Putamen (tissue), 1 donor: ENCODE measurements at places on chromosomes 1 and 21.

- DNase-seq = no peak
Observed at GRCh38 chr1:37926038-37926924, 20.6 kb downstream of the INPP5B start.

GRCh38 chr21:31111093-31111492 is 72.8 kb upstream of the KRTAP19-8 start:
- DNase-seq = no peak

GRCh38 chr1:94713472-94714141 is 106.5 kb upstream of the SLC44A3 start:
- DNase-seq = peak; percentile 24

GRCh38 chr1:92927870-92928269 is 33.4 kb downstream of the DIPK1A start:
- DNase-seq = no peak

- DNase-seq = no peak
Observed at GRCh38 chr1:206831650-206832049, 33.8 kb upstream of the IL20 start.

GRCh38 chr1:239428120-239428710 is 41.8 kb downstream of the CHRM3 start:
- DNase-seq = no peak

- no peak for DNase-seq
Observed at GRCh38 chr1:116698244-116698595, 30.7 kb upstream of the IGSF3 start.

DNA sequence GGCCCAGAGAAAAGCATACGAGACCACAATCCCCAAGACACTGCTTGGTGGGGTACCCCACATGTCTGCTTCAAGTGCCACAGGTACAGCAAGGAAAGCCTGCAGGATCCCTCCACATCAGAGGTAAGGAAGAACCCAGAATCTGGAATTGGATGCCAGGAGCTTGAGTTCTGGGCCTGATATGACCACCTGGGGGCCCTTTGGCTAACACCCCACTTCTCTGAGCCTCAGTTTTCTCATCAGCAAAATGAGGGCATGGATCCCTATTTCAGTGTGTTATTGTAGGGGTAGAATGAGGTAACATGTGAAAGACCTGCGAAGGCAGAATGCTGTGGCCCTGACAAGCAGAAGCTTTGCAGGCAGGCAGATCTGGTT is 24.5 kb downstream of the NAV1 start:
- no peak for DNase-seq

GRCh38 chr1:46188295-46189030 is 9.8 kb downstream of the POMGNT1 start:
- DNase-seq = no peak

GRCh38 chr21:42218836-42219605 is at the start of gene ABCG1:
TSS of gene ABCG1 (plus strand) at chr21:42219140. CDS start at chr21:42219263, 123 bp downstream.
- DNase-seq = peak; percentile 56

DNA sequence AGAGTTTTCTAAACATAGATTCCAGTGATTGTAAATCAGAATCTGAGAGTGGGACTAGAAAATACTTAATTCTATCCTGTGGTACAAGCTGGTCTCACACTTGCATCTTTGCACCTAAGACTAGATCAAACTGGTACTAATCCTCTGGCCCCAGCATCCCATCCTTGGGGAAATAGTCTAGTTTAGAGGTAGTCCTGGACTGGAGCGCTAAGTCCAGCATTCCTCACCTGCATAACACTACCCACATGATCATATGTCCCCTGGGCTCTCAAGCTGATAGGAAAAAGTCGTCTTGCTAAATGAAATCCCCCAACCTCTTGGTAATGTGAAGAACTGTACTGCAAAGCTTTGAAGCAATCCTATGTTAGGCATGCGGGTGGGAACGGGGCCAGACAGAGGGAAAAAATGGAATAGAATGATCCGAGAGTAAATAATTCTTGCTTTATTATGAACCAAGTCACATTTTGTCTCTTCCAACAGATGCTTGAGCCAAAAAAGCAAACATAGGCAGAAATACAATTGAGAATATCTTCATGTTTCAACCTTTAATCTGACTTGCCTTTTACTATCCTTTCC is 4.8 kb downstream of the COX20 start:
- DNase-seq = no peak

- DNase-seq = peak; percentile 19
Observed at GRCh38 chr1:244862354-244862698, 2.0 kb downstream of the HNRNPU start.

- no peak for DNase-seq
Observed at GRCh38 chr1:109120356-109120755, 6.4 kb downstream of the ELAPOR1 start.

DNA sequence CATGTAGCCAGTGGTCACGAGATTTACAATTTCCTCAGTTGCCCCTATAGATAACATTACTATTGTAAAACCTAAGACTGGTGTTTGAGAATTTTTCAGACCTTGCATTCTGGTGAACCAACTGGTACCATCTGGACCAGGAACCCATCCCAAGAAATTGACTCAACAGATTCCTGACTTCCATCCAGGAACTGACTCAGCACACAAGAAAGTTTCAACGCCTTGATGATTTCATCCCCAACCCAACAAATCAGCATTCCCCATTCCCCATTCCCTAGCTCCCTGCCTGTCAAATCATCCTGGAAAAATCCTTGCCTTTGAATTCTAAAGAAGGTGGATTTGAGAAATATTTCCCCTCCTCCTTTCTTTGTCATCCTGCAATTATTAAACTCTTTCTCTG is 529.8 kb upstream of the PRMT6 start:
- DNase-seq = no peak

DNA sequence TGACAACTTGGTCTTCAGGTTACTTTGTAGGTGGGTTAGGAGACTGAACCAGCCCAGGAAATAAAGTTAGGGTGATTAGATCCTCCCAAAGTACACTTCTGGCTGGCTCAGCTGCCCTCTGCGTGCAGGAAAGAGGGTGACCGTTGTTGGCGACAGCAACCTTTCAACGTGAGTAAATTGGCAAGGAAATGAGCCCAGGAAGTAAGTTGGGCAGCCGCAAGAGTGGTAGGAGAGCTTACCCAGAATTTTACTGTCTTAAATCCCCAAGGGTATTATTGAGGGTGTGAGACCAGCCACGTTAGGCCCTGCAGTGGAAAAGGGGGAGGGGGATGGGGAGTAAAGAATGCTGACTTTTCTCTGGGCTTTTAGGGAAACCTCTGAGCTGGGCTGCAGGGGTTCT is 1.6 kb downstream of the TENT5C start:
- no peak for DNase-seq

DNA sequence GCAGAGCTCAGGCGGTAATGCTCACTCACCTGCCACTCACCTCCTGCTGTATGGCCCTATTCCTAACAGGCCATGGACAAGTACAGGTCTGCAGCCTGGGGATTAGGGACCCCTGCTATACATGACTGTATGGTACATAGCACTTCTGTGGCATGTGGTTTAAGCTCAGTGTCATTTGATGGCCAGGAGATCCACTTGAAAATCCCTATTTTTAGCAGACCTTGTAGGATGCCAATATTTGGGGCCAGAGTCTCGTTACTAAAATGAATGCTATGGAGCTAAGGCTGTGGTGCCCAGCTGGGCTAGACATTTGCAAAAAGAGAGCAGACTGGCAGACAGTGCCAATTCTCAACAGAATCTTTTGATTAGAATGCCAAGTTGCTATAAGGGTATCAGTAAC is 1.7 kb upstream of the ANGPTL7 start:
- no peak for DNase-seq

DNA sequence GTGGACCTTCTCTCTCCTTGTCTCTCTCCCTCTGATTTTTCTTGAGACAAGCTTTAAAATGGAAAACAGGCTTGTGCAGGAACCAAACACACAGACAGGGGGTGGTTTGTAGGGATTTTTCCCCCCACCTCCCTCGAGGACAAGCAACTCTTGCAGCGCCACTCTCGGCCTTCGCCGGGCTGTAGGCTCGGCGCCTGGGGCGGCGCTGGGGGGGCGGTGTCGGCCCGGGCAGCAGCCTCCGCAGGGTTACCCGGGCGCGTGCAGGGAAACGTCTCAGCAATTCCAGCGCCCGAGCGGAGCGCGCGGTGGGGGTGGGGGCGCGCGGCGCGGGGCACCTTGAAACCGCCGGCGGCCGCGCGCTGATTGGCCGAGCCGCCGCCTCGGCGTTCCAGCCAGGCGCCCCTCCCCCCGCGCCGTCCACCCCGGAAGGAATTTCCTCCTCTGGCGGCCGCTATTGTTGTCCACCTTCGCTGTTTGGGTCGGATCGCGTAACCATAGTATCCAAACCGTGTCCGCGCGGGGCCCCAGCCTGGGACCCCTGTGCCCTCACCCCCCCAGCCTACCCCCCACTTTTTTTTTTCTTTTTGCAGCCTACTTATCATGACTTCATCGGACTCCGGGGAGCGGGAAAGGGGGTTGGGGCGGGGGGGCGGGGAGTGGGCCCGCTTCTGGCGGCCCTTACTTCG is 59.8 kb upstream of the ACOT11 start:
- DNase-seq = peak; percentile 90

- DNase-seq = no peak
Observed at GRCh38 chr1:177249231-177249630, 78.5 kb downstream of the BRINP2 start.

DNA sequence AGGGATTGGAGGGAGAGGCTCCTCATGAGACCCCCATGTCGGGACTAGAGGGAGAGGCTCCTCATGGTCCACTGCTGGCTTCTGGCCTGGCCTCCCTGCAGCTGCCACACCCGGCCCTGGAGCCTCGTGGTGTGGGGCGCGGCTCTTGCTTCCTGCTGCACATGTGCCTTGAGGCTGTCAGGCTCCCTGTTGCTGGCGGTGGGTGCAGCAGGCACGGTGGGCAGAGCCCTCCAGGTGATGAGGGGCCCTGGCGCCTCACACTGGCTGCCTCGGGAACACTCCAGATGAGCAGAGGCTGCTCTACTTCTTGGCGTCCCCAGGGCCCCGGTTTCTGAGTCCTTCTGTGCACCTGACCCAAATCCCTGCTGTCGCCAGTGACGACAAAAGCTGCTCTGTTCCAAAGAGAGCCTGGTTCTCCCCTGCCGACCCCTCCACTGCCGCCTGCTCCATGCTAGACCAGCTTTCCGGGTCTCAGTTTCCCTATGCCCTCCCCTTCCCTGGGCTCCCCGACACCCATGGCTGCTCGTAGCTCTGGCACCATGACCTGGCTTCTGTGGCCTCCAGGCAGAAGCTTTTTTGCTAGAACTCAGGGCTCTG is 9.7 kb upstream of the ATAD3B start:
- no peak for DNase-seq

DNA sequence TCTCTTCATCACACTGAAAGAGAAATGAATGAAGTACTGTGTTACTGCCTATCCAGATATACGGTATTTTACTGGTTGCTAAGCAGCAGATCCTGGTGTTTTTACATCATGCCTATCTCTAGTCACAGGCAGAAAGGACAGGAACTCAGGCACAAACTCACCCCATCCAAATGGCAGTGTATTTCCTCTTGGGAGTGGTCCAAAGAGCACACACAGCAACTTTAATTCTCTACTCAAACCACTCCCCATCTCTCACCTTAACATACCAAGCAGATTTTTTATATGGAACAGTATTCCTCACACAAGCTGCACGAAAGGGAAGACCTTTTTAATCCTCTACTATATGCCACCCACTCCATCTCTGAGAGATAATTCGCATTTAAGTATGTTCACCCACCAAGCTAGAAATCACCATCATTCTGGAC is 27.3 kb downstream of the EIF4G3 start:
- DNase-seq = peak; percentile 70

DNA sequence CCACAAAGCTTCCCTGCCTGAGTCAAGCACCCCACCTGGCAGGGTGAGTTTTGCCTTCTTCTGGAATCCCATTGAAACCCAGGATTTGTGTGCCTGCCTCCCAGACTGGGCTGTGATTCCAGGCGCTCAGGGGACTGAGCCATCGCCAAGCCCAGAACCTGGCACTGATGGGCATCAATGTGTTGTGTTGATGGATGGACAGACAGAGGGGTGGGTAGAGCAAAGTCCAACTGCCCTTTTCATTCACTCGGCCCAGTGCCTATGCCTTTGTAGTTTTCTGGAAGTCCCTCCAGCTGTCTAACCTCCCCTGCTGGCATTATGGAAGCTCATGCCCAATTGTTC is 66.0 kb upstream of the LAPTM5 start:
- DNase-seq = no peak

GRCh38 chr1:32924881-32925344 is 23.7 kb upstream of the TMEM54 start:
- DNase-seq = no peak

DNA sequence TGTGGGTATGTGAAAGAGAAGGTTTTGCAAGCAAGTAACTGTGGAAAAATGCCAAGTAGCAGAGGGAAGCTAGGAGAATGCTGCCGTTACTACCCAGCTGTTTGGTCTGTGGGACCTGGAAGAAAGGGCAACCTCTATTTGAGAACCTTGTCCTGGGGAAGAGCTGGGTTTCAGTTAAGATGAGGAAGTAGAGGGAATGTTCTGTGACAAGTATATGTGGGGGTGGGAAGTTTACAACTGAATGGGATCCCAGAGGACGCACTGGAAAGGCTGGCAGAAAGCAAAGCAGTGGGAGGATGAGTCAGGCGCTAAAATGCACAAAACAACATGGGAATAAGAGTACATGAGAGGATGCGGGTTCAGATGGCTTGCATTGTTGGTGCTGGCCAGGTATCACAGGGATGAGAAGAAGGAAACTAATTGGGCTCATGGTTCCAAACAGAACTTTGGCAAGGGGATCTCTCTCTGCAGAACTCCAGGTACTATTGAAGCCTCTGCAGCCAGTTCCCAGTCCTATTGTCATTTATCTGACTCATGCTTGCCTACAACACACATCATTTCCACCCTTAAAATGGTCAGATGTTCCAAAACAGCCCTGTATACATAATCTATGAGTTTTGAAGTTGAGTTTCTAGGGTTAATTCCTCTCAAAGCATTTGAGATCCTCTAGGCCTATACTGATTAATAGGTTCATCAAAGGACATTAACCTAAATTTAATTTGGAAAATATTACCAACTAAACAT is 88.5 kb upstream of the VAV3 start:
- no peak for DNase-seq

DNA sequence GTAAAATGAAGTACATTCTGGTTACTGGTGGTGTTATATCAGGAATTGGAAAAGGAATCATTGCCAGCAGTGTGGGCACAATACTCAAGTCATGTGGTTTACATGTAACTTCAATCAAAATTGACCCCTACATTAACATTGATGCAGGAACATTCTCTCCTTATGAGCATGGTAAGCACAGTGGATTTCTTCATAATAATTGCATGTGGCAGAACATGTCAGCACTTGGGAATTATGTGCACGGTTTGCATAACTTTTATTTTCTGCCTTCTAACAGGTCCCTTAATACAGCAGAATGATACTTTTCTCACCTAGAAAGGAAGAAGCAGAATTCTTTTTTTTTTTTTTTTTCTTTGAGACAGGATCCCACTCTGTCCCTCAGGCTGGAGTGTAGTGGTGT is 3.8 kb downstream of the CTPS1 start:
- DNase-seq = no peak

DNA sequence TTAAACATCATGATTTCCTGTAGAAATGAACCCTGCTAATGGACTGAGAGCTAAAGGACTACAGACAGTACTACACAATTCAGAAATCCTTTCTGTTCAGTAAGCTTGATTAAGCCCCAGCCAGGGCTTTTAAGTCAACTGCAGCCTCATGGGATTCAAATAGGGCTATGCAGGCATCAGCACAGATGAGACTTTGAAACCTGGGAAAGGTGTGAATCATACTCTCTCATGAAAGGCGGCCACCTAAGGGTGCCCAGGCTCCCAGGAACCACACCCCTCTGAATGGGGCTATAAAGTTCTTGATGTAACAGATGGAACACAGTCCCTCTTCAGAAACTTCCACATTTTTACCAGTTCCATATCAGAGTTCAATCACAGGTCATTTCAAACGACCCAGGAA is 7.6 kb downstream of the SIPA1L2 start:
- no peak for DNase-seq

- no peak for DNase-seq
Observed at GRCh38 chr21:36349315-36349714, 29.3 kb downstream of the MORC3 start.
